ENCODE measurements at places on chromosomes 4 and X. TPM values are rescaled to one million over a fixed set of nuclear protein-coding genes. Genes with fewer than 3 reads are reported as not detected.

DNA sequence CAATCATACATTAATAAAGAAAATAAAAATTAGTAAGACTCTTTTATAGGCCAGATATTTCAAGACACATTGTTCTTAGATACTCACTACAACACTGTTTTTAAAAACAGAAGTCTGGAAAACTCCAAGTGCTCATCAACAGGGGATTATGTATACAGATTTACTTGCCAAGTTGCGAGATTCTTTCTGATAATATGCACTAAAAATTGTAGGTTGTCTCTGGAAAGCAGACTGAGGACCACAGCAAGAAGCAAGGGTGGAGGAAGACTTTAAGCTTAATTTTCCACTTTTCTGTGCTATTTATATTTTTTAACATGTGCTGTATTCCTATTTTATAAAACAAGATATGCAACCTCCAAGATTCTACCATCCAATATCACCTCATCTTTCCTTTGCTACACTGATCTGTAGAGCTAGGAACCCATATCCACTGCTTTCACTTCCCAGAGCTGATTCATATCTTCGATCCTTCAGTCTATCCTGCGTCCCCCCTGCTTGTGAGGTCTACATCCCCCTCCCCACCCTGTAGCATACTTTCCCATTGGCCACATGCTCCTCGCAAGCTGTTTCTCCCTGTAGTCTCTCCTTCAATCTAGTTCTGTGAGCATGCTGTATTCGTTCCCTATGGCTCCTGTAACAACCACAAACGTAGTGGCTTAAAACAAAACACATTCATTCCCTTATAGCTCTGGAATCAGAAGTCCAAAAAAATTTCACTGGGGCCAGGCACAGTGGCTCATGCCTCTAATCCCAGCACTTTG, 15.7 kb downstream of the SOD3 start:
- no peak for ATAC-seq

The PF4V1 gene
- total RNA-seq = not detected

DNA sequence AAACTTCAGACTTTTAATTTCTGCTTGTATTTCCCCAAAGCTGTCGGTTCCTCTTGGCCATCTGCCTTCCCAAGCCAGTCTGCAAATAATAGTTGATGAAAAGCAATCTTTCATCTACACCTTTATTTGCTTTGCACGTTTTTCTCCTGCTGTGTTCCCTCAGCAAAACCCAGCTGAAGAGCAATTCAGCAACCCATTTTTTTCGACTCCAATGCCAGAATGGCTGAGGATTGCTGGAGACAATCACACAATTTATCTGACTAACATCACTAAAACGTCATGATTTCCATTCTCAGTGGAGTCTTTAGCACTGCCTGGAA, 94.3 kb downstream of the GPRIN3 start:
- ATAC-seq = no peak

DNA sequence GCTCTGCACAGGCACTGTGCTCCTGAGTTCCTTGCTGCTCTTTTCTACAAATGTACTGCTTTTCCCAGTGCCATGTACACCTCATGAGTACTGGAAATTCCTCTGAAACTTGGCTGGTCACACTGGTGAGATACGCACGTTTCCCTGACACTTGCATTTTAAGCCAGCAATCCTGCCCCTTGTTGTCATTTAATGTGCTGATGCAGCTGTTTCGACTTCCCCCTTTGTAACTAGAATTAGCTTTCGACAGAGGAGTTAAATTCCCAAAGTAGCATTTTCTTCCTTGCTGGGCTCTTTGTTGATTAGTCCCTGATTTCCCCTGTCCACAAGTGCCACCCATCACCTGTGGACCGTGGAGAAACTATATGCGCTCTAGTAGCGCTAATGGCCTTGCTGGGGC, 77.5 kb downstream of the IQCM start:
- no peak for ATAC-seq

DNA sequence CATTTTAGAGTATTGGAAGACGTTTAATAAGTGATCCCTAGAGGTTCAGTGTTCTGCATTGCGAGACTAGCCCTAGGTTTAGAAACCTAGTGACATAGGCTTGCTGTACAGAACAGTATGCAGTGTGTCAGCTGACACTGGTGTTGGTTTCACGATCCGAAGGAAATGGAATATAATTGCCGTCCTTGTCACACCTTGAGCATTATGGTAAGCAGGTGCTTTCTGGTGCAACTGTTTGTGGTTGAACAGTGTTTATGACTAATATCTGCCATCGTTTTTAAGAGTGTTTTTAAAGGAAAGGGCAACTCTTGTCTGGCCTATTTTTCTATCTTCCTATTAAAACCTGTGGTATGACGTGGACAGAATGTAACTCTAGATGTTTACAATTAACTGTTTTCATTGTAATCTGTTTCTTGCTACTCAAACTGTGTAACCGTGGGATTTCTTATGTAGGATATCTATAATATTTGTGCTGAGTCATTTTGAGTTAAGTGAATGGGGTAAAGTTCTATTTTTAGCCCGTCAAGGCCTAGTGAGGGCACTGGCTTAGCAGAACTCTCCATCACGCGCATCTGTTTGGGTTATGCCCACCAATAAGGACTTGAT, 53.8 kb upstream of the TBC1D14 start:
- no peak for ATAC-seq

DNA sequence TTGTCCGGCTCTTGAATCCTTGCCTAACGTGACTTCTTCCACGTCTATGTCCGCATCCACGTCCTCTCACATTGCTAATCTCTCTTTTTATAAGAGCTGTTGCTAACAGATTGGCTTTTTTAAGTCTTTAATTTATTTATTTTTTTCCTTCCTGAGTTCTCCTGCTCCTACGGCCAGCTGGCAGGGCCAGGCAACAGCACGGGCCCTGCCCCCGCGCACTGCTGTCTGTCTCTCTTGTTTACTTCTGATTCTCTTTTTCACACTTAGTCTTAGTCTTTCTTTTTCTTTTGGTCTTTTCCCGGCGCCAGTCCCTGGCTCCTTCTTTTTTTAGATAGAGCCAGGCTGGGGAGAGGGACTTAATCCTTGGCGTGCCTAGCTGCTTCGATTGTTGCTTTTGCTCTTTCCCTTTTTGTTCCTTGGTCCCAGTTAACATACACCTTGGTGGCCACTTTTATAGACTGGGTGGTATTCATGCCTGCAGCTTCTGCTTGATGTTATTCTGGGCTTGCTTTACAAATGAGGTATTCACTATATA, 53.2 kb upstream of the RBMX start:
- no peak for ATAC-seq

DNA sequence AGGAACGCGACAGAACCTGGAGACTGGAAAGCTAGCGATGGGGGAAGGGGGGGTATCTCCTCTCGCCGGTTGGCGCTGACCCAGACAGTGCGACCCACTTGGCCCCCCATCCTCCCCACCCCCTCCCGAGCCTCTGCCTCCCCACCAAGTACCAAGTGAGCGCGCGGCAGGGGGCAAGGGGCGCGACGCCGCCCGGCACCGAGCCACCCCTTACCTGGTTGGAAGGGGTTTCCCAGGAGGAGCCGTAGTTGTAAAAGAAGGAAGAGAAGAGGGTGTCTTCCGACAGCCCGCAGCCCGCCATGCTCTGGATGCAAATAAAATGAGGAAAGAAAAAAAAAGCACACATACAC, 112.2 kb downstream of the DHX15 start:
- no peak for ATAC-seq

Measured in motor neuron (in vitro differentiated cells).